Activated T-cell treated with anti-CD3 and anti-CD28 coated beads, Interleukin-2, amount 50 U/mL, for 48 hours (primary cell): ENCODE measurements at places on chromosomes 1 and 21.
A peak's percentile ranks its signal among the peaks of the same experiment; 100 is the strongest.

DNA sequence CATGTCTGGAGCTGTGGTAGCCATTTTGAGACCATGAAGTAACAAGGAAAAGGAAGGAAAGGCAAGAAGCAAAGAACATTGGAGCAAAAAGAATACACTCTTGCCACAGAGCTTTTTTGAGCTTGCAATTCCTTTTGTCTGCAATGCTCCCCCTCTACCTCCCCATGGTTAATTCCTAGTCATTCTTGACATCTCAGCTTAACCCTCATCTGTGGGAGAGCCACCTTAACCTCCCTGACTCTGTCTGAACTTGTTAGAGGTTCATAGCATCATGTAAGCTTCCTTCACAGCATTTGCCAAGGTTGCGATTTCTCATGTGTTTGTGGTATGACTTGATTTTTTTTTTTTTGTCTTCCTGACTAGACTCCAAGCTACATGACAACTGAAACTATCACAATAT, 564.1 kb upstream of the PLXNA2 start:
- no peak for DNase-seq

DNA sequence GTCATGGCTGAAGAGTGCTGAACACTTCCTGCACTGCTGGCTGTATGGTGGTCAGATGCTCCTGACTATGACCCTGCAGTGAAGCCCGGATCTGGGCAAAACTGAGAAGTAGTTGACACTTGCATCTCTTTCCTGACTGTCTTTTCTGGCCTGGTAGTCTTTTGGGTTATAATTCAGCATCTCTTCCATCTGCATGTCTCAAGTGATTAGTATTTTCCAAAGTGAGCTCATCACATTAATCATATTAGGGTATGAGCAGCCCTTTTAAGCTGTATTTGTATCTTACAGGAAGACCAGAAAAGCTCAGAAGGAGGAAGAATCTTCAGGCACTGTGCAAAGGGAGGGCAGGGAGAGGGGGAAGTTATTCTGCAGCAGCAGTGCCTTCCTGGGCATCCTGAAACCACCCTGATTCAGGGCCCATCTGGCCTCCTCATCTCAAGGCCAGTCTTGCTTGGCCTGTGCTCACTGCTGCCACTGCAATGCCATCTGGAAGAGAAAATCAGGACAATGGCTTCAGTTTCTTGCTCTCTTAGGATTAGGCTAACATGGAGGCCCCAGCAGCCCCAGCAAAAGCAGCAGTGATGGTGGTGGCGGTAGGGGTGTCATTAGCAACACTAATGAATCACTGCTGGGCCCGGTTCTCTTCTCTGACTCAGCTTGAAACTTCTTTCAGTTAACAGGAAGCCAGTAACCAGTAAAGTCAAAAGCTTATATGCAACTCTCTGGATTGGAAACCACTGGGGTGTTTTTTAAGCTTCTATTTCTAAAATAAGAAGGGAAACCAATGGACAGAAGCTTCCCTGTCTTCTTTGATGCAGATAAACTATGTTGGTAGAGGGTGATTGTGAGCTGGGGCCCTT, 63.3 kb upstream of the WDR26 start:
- peak; percentile 80 for DNase-seq

- DNase-seq, result no peak
Observed at GRCh38 chr1:101407505-101408211, 170.8 kb downstream of the S1PR1 start.

- DNase-seq, result no peak
Observed at GRCh38 chr1:217133958-217134856, 411.0 kb upstream of the ESRRG start.

DNA sequence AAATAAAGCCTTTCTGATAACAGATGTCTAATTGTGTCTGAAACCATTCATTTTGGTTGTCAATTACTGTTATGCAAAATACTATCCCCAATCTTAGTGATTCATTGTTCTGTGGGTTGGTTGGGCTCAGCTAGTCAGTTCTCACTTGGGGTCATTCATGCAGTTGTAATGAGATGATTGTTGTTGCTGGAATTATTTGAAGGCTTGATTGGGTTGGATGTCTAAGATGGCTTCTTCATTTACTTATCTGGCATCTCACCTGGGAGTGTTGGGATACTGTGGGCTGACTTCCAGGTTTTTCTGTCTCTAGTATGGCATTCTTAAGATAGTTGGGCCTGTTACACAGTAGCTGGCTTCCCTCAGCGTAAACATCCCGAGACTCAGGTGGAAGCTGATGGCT, 217.8 kb upstream of the B3GALT2 start:
- DNase-seq, result no peak

- DNase-seq, result no peak
Observed at GRCh38 chr1:24795236-24795635, 50.0 kb downstream of the CLIC4 start.

GRCh38 chr21:42724226-42724920, 71.0 kb downstream of the PDE9A start:
- no peak for DNase-seq

DNA sequence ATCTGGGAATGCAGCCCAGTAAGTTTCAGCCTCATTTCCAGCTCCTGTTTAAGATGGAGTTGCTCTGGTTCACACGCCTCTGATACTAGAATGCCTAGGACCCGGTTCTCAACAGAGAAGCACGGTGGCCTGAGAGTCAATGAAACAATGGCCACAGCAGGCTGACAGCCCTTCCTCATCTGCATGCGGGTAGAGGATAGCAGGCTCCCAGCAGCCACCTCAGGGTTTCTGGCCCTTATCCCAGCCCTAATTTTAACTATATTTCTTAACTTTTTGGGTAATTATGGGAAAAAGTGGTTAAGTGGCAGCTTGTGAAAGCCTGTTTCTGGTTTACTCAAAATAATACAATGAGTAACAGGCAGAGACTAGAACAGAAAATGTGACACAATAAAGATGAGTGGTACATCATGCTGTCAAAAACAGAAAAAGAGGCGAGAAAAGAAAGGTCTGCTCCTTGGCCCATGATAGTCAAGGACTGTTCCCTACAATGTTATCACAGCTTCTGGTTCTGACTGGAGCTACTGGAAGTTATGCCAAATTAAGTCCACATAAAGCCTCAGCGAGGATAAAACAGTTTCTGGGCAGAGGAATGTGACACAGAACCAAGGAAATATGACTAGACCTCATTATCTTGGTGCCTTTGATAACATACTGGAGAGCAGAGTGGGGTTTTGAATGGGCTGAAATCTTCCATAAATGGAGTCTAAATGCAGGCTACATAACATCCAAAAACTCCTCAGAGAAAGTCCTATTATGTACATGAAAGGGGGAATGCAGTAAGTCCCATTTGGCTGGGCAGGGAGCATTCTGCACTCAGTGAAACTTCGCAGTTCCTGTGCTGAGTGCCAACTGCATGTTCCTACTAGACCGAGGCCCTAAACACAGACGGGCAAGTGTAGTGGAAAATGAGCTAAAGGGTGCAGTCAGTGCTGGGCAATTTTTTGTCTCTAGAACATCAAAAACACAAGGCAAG, 92.1 kb downstream of the NIBAN1 start:
- DNase-seq, result peak; percentile 61

- DNase-seq, result no peak
Observed at GRCh38 chr1:23370709-23371584, 1.3 kb upstream of the ZNF436 start.

DNA sequence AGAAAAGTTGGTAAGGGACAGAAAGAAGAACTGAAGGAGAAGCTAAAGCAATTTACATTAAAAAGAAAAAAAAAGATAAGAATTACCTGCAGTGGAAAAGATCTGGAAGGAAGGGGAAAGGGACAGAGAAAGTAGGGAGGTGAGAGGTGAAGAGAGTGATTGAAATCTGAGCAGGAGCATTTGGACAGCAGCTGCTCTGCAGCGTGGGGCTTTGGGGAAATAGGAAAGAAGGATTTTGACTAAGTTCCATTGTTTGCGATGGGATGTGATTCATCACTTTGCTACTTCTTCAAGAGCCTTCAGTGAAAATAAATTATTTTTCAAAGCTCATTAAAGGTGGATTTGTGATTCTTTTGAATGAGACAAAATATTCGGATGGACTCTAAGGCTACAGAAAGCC, 26.1 kb upstream of the NMNAT2 start:
- no peak for DNase-seq

DNA sequence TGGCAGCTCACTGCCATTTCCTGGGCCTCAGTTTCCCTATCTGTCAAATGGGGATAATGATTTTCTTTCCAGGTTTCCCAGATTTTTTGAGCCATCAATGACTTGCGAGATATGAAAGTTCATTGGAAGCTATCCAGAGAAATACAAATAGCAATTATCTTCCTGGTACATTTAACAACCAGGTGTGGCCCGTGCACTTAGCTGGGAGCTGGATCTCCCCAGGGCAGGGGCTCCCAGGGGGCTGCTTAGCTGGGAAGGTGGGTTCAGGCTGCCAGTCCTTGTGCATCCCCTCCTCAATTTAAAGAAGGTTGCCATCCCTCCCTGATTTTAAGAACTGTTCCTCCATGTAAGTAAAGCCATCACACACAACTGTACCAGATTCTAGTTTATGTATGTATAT, 3.6 kb upstream of the TMEM54 start:
- no peak for DNase-seq

DNA sequence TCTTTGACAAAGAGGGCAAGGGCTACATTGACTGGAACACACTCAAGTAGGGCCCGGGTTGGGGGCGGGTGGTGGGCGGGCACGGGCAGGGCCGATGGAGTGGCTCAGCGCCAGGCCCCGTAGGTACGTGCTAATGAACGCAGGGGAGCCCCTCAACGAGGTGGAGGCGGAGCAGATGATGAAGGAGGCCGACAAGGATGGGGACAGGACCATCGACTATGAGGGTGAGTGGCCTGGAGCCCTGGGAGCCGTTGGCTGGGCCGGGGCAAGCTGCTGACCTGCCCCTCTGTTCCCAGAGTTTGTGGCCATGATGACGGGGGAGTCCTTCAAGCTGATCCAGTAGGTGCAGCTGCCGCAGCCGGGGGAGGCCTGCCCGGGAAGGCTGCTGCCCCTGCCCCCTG, 1.8 kb downstream of the CALML6 start:
- no peak for DNase-seq

DNA sequence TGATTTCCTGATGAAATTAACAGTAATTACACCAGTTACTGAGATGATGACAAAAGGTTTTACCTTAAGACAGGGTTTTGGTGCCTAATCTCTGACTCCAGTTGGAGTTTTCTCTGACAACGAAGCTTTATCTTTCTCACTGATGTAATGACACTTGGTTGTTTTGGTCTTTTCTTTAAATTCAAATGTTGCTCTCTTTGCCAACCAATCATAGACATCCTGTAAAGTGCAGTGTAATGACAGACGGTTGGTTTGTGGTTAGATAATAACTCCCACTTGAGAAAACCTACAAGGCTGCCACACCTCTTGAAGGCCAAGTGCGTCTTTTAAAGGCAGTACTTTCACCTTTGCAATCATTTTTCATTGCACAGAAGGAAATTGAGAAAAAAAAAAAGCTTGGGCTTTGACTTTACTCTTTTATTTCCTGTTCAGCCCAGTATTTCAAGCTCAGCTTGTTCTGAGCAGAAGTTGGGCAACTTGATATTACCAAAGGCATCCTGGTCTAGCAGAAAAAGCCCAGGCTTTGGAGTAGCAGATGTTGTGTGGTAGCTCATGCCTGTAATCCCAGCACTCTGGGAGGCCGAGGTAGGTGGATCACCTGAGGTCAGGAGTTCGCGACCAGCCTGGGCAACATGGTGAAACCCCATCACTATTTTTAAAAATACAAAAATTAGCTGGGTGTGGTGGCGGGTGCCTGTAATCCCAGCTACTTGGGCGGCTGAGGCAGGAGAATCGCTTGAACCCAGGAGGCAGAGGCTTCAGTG, 14.9 kb downstream of the PDIK1L start:
- peak; percentile 28 for DNase-seq

- no peak for DNase-seq
Observed at GRCh38 chr1:58874757-58875755, 91.2 kb upstream of the JUN start.

- no peak for DNase-seq
Observed at GRCh38 chr1:66758241-66758755, 6.0 kb downstream of the DYNLT5 start.

DNA sequence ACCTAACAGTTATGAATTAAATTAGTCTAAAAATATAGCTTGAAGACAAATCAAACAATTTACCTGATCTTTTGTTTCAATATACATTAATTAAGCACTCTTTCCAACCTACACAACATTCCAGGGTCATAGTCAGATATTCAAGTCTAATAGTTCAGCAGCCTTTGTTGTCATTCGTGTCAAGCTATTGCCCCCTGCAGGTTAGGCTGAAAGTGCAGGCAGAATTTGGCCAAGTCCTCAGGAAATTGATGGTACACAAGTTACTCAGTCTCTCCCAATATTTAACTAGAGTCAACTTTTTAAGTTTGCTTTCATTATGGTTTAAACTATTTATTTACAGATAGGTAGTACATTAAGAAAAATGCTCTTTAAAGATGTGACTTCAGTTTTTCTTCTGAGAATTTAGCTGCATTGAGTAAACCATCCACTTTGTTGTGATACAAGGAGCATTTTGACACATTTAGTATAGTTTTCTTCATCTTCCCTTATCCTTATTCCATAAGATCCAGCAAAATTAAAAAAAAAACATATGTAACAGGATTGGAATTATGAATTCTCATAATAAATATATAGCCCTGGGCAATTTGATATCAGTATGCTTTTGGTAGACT, 130.3 kb upstream of the DPYD start:
- peak; percentile 83 for DNase-seq

DNA sequence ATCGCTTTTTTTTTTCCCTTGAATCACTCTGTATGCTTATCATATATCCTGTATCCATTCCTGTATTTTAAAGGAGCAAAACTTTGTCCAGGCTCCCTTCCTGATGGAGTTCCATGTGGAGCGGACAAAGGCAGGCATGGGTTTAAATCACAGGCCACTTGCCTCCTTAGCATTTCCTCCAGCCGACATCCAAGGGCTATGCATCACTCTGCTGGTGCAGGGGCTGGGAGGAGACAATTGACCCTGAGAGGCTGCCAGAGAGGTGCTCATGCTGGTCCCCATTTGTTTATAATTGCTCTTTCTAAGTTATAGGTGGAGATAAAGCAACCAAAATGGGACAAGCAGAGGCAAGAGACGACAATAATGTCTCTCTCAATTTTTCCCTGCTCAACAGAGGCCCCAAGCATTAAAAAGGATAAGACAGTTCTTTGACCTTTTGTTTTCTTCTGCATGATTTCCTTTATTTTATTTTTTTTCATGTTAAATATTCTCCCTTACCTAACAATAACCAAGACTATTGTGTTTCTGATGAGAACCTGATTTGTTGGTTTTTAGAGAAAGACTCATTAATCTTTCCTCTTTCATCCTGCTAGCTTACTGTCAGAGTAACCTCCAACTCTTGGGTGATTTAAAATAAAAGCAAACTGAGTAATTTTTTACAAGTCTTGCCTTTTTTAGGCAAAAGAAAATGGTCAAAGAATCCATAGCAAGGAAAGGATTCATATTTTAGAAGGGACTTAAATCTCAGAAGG, 353.7 kb downstream of the ADGRL2 start:
- DNase-seq, result no peak

DNA sequence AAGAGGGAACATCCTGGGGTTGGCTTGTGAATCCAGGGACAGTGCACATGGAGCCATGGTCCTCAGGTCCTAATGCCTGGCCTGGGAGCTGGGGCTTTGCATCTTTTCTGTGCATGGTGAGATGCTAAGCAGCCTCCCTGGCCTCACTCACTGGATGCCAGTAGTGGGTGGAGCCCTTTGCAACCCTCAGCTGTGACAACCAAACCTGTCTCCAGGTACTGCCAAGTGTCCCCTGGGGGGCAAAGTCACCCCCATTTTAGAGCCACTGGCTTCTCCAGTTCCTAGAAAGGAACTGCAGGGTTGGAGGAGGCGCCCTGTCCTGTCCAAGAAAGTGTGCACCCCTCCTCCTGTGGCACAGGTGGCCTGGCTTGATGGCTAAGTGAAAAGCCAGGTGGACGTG, 44.6 kb upstream of the GRIK3 start:
- DNase-seq, result no peak
